ENCODE measurements at places on chromosomes 5 and 9.

GRCh38 chr9:128947277-128947526 lies 201 bp downstream of the DOLK start:
- DNase-seq: no peak

- DNase-seq: no peak
Observed at GRCh38 chr9:83274787-83275186, 211.8 kb upstream of the RASEF start.

DNA sequence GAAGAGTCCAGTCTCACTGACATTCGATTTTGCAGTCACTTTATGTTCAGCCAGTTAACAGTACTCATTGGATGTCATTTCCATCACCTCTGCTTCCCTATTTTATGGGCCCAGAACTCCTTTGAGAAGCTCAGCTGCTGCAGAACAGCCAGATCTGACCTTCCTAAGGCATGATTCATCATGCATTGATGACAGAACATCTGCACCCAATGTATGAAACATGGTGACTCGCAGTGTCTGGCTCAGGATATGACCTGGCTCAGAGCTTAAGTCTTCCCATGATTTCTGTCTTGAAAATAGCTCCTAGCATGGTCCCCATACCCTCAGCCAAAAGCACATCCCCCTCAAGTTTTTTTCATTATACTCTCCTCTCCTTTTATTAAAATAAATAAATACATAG lies 92.6 kb upstream of the TRIM32 start:
- DNase-seq: peak; percentile 78

GRCh38 chr5:38540314-38540713 lies 16.1 kb downstream of the LIFR start:
- DNase-seq: peak; percentile 50

DNA sequence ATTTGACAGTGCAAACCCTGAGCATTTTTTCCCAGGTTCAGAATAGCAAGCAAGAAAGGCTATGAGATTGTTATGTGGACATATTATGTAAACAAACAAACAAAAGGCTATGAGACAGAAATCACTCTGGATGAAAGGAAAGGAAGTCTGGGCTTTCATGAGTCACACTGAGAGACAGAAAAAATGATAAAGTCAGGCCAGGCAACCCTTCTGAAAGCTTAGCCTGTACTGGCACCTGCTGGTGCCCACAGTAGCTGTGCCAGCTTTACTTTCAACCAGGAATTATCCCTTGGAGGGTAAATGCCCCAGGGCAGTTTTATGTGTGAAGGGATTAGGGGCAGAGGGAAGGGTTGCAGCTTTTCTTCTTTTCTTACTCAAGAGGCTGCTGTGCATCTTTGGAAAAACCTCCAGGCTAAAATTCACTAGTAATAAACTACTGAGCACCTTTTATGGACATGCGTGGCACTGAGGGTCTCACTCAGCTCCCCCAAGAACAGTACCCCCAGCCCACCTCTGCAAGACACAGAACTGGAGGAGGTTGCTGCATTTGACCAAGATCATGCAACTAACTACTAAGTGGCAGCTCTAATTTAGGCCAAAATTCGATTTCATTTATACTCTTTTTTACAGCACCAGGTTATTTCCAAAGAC lies 41.7 kb downstream of the ACTL7B start:
- DNase-seq: no peak

- no peak for DNase-seq
Observed at GRCh38 chr5:14234204-14234603, 91.1 kb downstream of the TRIO start.

- no peak for DNase-seq
Observed at GRCh38 chr5:181028032-181028819, 11.8 kb upstream of the BTNL9 start.

DNA sequence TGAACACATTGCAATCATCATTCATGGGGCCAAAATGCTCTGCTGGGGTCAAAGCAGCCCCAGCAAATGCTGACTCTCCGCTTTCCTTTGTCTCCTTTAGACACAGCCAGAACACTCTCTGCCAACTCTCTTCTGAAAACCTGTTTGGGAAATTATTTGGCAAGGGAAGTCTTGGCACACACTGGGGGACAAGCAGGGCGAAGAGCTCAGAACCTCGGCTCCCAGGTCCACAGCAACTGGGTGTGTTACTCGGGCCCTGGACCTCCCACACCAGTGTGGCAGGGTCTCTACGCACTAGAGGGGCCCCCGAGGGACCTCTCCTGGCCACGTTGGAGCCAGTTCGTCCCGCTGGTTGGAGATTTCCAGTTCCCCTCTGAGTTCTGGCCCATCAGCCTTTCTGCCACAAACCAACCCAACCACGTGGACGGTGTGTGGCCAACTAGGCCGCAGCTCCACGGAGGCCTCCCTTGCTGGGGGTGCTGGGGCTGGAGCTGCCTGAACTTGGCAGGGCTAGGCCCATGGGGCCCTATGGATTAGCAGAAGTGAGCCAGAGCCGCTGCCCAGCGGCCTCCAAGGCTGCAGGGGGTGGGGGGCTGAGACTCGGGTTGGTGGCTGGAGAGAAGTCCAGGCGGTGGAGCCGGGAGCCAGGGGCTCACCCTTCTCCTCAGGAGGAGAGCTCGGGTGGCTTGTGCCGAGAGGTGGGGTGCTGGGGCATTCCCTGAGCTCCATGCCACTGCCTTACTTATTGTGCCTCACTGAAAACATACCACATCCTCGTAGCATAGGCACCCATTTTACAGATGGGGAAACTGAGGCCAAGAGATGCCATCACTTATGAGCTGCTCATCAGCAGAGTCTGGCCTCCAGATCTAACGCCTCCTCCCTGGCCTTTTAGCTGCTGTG lies 46.8 kb upstream of the RNU6ATAC start:
- DNase-seq: no peak

DNA sequence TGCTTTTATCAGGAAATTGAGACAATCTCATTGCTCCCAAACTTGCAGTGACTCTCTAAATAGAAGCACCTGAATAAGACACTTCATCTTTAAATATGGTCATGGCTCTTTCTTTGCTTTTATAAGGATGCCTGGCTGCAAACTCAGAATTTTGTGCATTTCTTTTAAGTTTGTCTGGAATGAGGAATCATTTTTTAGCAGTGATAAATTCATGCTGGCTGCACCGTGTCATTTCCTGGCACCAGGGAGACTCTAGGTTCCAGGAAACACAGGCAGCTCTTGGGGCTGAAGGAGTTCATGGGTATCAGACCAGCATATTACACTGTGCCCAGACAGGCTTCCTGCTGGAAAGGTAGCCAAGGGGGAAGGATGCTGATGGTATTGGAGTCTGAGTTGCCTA lies 109.9 kb downstream of the NUDT12 start:
- peak; percentile 37 for DNase-seq

GRCh38 chr5:58013542-58014258 lies 446.2 kb downstream of the PLK2 start:
- DNase-seq: no peak

DNA sequence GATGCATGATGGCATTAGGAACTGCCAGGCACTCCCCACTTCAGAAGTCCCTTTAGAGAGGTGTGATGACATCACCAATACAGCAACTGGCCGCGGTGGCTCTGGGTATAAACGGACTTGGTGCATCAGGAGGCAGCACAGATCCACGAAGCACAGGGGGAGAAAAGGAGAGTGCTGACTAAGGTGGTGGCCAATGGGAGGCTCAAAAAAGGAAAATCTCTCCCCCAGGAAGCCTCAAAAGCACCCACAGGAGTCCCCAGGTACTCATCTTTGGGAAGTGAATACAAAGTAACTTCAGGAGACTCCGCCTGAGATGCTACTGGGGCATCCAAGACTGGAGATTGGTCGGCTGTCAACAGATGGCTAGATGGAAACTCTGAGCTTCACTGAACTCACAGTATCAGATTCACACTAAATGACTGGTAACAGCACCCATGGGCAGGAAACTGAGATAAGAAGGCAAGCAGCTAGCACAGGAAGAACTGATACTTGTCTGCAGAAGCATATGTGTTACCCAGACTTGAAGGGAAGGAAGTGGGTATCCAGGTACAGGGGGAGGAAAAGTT lies 7.6 kb downstream of the TTC39B start:
- no peak for DNase-seq

GRCh38 chr5:177440211-177440989 lies 6.2 kb upstream of the PRR7 start:
- no peak for DNase-seq

DNA sequence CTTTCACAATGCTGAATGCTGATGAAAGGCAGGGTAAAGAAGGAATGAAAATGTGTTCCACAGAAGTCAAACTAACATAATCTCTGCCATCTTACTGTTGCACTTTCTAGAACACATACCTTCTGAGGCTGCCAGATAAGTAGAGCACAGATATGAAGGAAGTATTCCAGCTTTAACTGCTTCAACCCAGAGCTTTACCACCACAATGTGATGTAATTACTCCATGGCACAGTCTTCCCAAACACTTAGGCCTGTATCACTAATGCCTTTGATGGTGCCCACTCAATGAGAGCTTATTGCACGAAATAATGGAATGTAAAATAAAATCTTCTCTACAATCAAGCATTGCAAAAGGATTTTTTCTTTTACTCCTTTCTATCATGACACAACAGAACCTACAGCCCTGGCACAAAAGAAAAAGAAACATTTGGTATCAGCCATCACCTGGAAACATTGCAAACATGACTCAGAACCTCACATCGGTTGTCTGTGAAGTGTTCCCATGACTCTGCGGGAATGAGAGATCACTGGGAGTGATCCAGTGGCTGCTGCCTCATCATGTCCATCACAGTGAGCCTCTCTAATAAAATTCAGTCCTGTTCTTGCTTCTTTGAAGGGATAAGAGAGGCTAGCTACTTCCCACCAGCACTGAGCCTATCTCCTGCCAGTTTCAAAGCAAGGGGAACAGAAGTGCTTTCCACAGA lies 385.8 kb downstream of the EFNA5 start:
- no peak for DNase-seq

GRCh38 chr5:161040818-161041217 lies 188.8 kb upstream of the ATP10B start:
- no peak for DNase-seq

- no peak for DNase-seq
Observed at GRCh38 chr5:177312649-177313181, 1.0 kb upstream of the MXD3 start.

DNA sequence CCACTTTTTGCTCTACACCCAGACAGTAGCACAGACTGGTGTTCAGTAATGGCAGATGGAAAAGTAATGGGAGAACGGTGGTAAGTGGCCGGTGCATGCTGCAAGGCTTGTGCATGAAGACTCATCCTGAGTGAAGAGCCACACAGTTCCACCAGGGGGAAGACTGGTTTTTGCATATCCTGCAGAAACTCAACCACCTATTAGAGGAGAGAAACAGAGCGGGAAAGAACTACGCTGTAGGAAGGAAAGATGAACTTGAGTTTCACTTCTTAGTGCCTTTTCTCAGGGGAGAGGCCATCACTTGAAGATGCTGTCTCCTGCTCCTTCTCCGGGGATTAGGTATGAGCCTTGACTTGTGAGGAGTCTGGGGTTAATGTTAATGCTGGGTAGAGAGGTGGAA lies 9.4 kb upstream of the PRSS3 start:
- no peak for DNase-seq

DNA sequence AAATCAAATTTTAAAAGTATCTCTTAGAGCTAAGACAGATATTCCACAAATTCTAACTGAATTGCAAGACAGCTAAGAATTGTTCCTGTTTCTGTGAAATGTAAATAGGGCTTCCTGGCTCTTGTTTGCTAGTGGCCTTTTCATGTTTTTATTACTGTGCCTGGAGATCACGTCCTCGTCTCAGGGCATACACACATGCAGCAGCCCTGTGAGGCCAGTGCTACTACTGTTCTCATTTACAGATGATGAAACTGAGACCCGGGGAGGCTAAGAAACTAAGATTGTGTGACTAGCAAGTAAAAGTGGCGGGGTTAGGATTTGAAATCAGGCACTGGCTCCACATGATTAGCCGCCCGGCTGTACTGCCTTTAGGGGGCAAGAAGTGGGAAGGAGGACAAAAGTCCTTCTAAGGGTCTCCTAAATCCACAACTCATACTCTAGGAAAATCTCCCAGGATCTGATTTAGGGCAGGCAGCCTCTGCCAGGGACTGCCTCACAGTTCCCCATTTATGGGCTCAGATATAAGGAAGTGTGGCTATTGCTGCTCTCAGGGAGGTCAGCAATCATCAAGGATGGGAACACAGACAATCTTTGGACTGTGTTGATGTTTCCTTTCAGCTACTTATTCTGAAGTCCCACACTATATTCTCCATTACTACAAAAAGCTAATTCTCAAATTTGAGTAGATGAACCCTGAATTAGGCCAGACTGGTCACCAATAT lies 7.9 kb downstream of the PRUNE2 start:
- DNase-seq: no peak

- DNase-seq: no peak
Observed at GRCh38 chr5:174444479-174445188, 279.7 kb upstream of the MSX2 start.

GRCh38 chr5:144092508-144092907 lies 78.0 kb downstream of the YIPF5 start:
- no peak for DNase-seq

GRCh38 chr5:108528655-108529054 lies 146.8 kb upstream of the FBXL17 start:
- no peak for DNase-seq

- no peak for DNase-seq
Observed at GRCh38 chr9:129481810-129482511, 138.9 kb downstream of the C9orf50 start.

GRCh38 chr9:80690349-80690939 lies 998.9 kb downstream of the TLE1 start:
- no peak for DNase-seq

DNA sequence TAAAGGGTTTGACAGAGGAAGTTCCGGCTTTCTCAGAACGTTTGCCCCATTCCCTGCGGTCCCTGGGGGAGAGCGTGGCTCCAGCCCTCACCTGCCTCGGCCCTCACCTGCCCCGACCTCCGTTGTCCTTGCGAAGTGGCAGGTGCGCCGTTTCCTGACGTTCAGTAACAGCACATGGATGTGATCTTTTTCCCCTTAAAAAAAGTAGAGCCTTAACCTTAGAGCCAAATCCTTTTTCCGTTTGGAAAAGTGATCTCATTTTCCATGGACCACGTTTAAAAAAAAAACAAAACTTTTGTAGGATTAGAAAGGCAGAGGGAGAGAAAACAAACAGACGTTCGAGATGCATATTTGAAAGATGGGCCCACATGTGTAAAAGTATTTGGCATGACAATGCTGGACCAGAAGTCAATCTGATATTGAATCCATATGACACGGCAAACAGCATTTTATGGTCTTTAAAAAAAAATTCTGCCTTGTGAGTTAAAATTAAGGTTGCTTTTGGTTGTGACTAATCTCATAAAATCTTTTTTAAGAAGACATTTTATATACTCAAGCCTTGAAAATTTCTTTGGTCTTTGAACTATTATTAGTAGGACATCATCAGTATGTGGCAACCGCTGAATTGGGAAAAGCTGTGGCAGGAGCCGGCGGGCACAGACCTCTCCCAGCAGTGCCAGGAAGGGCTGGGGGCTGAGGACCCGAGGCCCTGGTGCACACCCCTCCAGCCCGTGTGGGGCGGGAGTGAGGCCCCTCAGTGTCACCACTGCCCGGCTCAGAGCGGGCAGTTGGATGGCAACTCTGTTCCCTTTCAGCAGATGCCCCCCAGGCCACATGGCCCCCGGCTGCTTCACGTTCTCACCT lies 42.5 kb upstream of the EXOC3 start:
- peak; percentile 88 for DNase-seq

All from muscle of back (tissue), 13 donors.